ENCODE measurements at places on chromosomes 1 and 21. TPM values are rescaled to one million over a fixed set of nuclear protein-coding genes. Genes with fewer than 3 reads are reported as not detected.

Gene RRAGC
- 30.8 TPM for total RNA-seq

Gene IL10
- not detected for total RNA-seq

Gene HES5
- total RNA-seq, result not detected

Gene DNASE2B
- not detected for total RNA-seq

Gene SORT1
- 3.1 TPM for total RNA-seq

Gene RAB7B
- total RNA-seq, result 1.8 TPM

Gene CSF3R
- not detected for total RNA-seq

Gene IL24
- total RNA-seq, result 0.33 TPM

Gene DYRK3
- total RNA-seq, result 8.3 TPM

Gene PDE4B
- total RNA-seq, result 14.5 TPM

Gene NOTCH2NLA
- total RNA-seq, result 15.8 TPM

Gene IL12RB2
- total RNA-seq, result not detected

Gene ATP1B1
- total RNA-seq, result 250 TPM

Gene PLA2G2C
- not detected for total RNA-seq

Gene GRIK1
- not detected for total RNA-seq

Gene C1orf115
- total RNA-seq, result 5.4 TPM

Gene SPATA17
- 2.8 TPM for total RNA-seq

Gene GJA4
- total RNA-seq, result not detected

Gene SPRR3
- total RNA-seq, result not detected

Gene TAS1R3
- total RNA-seq, result 0.12 TPM
